ENCODE measurements at places on chromosomes 4 and X.

DNA sequence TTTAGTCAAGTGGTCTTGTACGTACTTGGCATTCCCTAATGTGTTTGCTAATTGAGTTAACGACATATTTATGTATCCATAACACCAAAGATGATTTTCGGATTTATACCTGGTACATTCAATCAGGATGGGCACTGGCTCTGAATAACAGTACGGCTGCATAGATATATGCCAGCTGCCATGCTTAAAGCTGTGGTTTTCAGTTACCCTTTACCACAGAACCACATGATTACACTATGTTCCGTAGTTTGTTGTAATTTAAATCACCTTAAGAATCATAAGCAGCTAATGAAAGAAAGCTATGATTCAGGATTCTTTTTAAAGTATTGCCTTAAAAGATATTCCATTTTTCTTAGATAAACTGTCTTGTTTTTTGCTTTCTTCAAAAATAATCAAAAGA is 53.6 kb downstream of the FIP1L1 start:
- no peak for DNase-seq

DNA sequence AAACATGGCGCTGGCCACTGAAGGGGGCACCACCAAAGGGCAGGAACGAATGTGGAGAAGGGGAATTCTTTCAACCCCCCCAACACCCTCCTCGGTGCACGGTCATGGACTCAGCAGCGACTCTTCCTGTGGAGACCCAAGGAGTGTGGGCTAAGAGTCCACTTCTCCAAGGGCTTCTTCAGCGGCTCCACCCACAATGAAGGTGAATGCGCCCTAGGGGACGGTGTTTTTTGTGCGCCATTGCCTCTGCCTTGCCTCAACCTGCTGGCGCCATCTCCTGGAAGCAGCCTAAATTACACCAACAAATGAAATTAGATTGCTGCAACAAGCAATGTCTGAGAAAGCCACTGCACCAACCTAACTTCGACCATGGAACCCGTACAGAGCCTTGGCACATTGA is 169.2 kb upstream of the MAGEB18 start:
- peak; percentile 54 for DNase-seq

- DNase-seq = no peak
These were observed 75.0 kb downstream of the PTTG2 start for GRCh38 chr4:38034986-38035882.

GRCh38 chr4:52983563-52984303 is 121.6 kb downstream of the RASL11B start:
- no peak for DNase-seq

DNA sequence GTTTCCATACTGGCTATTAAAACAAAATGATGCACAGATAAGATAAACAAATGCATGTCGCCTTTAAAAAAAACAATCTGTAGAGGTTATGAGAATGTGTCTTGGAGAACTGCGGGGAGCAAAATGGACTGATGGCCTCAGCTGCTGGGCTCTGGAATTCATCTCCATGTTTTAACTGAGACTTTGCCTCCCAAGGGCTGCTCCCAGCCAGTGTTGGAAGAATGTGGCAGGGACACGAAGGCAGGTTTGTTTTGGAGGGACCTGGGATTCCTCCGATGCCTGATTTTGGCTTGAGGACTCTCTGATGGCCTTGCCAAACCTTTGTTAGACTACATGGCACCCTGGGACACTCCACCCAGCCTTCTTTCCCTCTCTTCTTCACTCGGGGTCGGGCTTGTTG is 83.5 kb upstream of the AP1S2 start:
- no peak for DNase-seq

DNA sequence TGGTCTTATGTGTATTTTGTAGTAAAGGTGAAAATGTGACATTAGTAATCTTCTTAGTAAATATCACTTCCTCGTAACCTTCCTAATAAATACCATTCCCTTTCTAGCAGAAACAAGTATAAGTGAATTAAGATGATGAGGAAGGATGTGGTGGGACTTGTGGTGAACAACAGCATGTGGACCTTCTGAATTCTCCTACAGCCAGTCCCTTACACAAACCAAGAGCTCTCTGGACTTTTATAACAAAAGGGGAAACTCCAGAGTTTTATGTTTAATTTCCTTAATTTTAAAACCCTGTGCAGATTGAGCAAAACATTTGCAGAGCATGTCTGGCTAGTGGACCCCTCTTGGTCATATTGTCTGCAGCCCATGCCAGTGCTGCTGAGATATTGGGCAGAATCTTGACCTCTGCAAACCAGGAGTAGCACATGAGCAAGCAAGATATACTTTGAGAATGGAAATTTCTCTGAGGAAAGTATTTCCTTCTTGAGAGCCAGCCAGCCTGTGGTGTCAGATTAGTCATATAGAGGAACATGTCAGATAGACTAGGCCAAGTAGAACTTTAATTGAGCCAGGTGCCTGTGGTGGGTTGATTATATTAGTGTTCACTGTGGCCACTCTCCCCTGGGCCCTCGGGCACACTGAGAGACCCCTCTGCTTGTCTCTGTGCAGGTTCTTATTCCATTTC is 328.2 kb downstream of the DKK2 start:
- no peak for DNase-seq

DNA sequence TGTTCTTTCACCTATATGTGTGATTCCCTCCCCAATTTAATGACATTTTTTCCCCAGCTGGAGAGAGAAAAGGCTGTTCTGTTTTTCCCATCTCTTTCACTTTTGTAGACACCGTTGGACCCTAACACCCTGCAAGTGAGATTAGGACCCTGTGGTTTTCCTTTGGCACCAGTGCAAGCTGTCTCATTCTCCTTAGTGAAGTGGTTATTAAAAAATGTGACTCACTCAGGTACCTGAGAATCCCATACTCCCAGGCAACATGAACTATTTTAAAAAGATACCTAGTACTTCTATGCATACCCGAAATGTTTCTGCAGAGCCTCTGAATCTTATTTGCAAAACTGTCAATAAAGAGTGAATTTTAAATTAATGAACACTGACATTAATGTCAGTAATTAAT is 175.7 kb upstream of the TBC1D9 start:
- DNase-seq = no peak

- no peak for DNase-seq
These were observed 275.2 kb downstream of the SPRY1 start for GRCh38 chr4:123671636-123672404.

- no peak for DNase-seq
These were observed 79.4 kb downstream of the RPS6KA6 start for GRCh38 chrX:84108584-84108983.

DNA sequence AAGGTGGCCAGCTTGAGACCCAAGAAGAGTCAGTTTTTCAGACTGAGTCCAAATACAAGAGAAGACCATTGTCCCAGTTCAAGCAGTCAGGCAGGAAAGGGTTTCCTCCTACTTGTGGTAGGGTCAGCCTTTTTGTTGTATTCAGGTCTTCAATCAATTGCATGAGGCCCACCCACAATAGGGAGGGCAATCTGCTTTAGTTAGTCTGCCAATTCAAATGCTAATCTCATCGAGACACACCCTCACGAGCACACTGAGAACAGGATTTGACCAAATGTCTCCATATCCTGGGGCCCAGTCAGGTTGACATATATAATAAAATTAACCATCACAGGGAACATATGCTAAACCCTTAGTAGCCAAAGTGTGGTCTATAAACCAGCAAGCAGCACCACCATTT is 75.3 kb upstream of the FRMPD3 start:
- DNase-seq = no peak

DNA sequence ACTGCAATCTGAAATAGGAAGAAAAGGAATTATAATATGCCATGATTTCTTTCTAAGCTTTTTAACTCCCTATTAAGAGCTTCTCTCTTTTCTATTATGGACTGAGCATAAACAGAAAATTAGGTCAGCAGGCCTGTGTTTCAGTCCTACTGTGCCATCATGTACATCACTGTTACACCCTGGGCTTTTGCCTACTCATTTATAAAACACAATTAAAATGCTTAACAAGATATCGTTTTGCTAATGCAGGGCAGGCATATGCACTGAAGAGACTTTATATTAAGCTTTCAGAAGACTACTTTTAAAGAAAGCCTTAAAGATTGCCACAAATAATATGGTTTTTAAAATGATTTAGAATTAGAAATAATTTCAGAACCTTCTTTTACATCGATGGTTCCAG is 828 bp upstream of the BBS12 start:
- no peak for DNase-seq

DNA sequence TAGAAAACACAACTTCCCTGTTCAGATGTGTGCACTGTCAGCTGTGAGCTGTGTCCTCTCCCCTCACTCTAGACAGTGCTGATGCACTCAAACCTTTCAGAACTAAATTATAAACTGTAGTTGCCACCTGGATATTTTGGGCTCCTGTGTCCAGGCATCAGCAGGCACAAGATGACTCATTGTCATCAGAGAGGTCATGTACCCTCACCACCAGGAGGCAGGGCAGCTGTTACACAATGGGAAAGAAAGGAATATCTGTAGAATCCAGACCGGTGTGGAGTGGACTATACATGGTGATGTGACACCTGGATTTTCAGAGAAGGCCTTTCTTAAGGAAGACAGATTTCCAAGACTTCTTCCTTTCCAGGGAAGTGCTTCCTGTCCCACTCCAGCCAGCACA is 854.4 kb upstream of the AGA start:
- no peak for DNase-seq

- no peak for DNase-seq
These were observed 185.7 kb upstream of the TBL1X start for GRCh38 chrX:9279234-9279544.

GRCh38 chr4:98669577-98669976 is 11.2 kb upstream of the TSPAN5 start:
- no peak for DNase-seq

DNA sequence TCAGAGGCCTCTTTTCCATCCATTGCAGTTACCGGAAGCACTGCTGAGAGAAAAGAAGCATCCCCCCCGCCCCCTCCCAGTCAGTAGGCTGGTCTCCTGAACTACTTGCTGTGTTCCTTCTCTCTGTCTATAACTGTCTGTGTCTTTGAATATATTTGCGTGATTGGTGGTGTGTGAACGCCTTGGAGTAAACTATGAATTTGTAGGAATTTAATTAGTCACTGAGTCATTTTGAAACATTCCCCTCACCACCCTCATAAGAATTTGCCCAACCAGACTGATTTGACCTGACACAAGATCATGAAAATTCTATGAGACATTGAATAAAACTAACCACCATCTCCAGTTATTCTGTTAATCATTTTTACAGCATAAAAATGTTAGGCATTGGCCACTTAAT is 6.7 kb upstream of the NXF3 start:
- no peak for DNase-seq

- peak; percentile 19 for DNase-seq
These were observed 44.5 kb upstream of the IL2 start for GRCh38 chr4:122500852-122501501.

- peak; percentile 29 for DNase-seq
These were observed 348.3 kb downstream of the ARHGAP24 start for GRCh38 chr4:85823295-85823694.

- peak; percentile 65 for DNase-seq
These were observed 122.3 kb upstream of the TBL1X start for GRCh38 chrX:9342561-9343051.

DNA sequence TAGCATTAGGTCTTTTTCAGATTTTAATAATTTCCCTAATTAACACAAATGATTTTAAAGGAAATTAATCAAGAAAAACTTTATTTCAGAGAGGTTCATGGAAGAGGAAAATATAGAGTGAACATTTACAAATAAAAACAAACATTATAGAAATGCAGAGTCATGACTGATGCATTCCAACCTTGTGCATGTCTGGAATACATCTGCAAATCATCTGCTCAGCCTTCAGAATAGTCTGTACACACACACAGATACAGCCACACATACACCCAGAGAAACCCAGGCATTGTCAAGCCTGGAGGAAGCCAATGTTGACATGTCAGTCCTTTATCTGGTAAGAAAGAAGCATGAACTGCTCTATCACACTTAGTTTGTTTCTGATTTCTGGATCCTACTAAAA is 61.3 kb upstream of the NFKB1 start:
- DNase-seq = no peak

- DNase-seq = no peak
These were observed 136.4 kb downstream of the AMELX start for GRCh38 chrX:11429538-11430085.

DNA sequence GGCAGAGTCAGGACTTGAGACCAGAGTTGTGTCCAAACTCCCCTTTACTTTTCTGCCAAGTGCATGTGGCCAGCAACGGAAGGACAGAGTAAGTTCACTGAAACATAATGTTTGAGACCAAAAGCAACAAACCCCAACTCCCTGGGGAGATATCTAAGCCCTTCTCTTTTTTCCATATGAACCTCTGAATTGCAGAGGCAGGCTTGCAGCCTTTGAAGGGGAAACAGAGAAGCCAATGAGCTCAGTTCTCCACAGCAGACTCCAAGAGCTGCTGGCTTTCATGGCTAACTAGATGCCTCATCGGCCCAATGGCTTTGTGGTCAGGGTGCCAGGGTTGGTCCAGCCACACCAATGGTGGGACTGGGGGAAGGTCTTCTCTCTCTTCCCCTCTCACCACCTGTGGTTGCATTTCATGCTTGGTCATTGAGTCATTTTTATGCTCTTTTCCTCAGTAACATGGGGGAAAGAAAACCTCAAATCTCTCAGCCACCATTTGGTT is 34.0 kb downstream of the STARD8 start:
- DNase-seq = no peak

DNA sequence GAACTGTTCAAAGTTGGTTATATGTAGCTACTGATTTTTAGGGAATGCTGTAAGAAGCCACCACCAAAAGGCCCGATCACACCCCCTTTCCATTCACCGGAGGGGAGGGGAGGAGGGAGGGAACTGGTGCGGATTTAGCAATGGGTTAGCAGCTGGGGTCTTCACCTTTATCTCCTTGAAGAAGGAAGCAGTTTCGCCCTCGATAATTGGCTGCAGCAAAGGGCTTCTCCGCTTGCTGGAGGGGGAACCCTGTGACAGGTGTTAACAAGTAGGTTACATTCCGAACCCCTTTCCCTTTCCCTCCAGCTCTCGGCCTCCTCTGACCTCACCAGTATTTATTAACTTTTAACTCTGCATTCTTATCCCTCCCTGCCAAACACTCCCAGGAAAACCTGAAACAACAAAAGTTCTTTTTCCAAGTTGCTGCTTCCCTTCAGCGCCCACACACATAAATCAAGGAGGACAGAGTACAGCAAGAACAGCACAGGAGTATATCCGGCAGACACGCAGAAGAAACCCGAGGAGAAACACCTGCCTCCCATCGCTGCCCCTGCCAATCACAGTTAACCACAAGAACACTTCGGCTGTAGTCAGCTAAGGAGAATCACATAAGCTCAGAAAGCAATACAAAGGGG is 39.8 kb upstream of the NAP1L5 start:
- DNase-seq = no peak

DNA sequence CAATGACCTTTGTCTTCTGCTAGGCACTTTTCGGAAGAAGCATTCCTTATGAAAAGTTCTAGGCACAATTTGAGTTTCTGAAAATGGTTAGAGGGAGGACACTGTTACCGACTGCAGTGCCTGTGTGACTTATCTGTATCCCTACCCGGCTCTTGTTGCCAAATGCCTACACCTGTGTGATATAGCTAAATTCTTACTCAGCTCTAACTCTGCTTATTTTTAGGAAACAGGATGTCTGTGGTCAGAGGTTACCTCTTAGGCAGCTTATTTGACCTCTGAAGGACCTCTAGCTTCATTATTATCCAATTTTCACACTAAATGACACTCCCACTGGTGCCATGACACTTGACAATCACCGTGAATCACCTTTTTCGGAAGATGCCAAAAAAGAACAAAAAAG is 561.1 kb upstream of the SMIM31 start:
- DNase-seq = no peak

- no peak for DNase-seq
These were observed 3.7 kb upstream of the SETD7 start for GRCh38 chr4:139559687-139560086.

- DNase-seq = no peak
These were observed 140.1 kb downstream of the SPANXN4 start for GRCh38 chrX:143165778-143166177.

GRCh38 chr4:53651156-53651735 is 60.0 kb upstream of the LNX1 start:
- DNase-seq = no peak

Measured in glutamatergic neuron (in vitro differentiated cells).